Stimulated activated CD8-positive, alpha-beta memory T cell treated with anti-CD3 and anti-CD28 coated beads, Interleukin-4, amount 100 ng/mL, for 1 hour (primary cell): ENCODE measurements at places on chromosomes 5 and 9.
A peak's percentile ranks its signal among the peaks of the same experiment; 100 is the strongest.

DNA sequence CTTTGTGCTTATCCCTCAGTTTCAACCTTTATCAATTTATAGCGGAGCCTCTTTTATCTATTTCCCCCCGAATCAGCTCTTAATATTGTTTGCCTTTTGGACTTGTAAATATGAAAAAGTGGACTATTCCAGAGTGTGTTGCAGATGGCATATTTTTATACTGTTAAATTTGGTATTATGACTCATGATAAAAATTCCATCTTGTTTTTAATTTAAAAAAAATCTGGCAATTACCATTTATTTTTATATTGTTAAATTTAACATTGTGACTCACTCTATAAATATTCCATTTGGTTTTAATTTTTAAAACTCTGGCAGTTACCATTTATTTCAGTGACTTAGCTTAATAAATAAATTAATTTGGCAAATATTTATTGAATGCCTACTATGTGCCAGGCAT, 37.5 kb downstream of the RBM27 start:
- no peak for DNase-seq

GRCh38 chr5:72480841-72481240, 26.4 kb downstream of the ZNF366 start:
- no peak for DNase-seq

DNA sequence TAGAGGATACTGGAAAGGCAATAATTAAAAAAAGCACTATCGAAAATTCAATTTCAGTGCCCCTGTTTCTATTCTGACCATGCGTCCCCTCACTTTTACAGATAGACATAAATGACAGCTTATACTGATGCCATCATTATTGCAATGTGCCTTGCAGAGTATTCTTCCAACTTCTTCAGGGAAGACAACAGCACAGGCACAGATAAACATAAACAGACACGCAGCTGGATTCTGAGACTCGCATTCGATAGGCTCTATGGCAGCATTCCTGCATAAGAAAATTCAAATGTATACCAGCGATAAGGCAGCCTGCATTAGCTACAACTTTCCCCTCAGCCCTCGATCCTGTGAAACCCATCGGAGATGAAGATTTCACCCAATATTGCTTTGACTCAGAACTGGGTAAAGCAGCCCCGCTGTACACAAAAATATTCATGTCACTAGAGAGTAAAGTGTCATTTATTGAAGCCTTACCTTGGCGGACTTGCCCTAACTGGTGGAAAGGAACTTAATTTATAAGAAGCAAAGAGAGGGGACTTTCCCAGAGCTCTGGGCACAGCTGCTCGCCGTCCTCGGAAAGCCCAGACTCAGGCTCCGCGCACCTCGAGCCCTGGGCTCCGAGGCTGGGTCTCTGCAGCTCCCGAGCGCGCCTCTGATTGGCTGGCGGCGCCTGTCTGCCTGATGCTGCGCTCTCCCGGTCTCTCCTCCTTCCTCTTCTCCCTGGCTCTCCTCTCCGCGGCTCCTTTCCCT, at the start of gene CDH18:
Gene CDH18 (minus strand): TSS at position 589 of the 750 bp plus-strand sequence. CDS start 149,214 bp downstream, outside the sequence.
- no peak for DNase-seq

DNA sequence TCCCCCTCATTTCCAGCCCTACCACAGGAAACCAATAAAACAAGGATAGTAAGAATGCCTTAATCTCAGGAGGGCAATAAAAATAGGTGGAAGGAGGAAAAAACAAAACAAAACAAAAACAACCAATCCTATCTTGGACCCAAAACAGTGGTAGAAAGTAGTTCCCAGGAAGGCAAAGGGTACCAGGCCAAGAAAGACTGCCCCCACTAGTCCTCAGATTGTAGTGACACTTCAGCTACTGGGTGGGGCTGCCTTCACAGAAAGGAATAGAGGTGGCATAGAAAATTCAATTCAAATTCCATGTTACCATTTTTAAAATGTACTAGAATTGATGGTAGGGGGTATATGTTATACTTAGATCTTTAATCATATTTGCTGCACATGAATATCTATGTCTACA, 59.3 kb downstream of the DPYSL3 start:
- DNase-seq = no peak

DNA sequence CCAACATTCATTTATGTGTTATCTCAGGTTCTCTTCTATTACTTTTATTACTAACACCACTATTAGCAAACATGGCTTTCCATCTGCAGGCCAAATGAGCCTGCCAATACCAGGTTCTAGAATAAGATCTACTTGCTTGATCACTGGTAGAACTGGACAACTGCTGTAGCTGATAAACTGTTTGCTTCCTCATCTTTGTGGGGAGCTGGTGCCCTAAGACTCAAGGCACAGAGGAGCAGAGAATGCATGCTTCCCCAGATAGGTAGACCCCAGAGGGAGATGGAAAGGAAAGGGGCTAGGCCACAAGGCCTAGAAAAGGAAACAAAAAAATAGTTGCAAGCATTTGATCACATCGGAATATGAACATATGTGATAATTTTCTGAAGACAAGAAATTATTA, 30.7 kb upstream of the AUH start:
- no peak for DNase-seq

DNA sequence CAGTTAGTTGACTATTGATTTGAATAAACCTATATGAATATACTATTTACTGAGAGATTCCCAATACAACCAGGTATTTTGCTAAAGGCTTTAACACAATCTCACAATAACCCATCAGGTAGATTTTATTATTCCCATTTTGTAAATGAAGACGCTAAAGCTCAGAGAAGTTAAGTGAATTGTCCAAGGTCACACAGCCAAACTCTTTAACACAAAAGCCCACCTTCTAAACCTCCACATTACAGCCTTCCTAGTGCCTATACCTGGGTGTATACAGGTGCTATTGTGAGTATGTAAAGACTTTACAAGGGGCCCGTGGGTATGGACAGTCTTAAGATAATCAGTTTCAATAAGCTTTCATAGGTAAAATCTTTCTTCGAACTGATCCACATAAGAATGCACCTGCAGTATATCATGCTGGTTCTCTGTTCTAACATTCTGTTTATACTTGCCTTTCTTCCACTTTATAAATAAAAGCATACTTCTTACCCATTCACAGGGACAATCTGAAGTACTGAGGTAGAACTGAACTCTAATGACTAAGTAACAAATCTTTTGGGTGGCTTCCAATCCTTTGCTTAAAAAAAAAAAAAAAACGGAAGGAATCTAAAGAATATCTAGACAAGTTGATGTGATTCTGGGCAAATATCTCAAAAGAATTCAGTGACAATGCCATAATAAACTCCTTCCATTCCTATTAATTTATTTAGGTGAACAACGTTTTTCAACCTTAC, 59.1 kb downstream of the PJA2 start:
- DNase-seq = no peak

DNA sequence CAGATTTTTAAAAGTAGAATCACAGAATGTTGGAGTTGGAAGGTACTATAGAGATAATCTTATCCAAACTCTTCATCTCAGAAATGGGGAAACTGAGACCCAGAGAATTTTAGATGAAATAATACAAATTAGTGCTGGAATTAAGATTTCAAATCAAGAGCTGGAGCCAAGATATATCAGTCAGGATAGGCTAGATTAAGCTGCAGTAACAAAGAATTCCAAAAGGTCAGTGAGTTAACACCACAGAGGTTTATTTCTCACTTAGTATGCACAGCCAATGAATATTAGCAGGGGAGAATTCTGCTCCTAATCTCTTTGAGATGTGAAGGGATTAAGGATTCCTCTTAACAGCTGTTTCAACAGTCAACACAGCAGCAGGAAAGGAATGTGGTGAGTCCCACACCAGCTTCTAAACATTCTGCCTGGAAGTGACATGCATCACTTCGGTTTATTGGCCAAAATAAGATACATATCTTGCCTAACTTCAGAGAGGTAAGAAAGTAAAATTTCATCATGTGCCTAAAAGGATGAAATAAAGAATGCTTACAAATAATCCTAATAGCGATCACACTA, 136.8 kb downstream of the FRMD3 start:
- no peak for DNase-seq

DNA sequence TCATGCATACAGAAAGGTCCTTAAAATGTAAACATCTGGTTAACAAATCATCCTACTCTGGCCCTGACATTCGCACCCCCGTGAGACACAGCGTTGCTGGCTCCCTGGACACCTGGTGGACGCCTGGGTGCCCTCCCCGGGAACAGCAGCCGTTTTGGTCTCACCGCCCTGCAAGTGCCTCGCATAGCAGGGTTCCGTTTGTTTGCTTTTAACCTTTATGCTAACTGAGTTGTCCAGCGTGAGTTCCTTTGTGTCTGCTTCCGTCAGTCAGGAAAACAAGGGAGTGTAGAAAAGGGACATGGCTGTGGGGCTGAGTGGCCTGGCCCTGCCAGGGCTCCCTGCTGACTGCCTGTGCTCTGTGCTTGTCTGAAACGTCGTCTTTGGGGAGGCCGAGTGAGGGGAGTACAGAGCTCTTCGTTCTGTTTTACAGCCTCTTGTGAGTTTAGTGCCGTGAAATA, 91.8 kb upstream of the CACNA1B start:
- no peak for DNase-seq

GRCh38 chr5:170920196-170920595, 58.4 kb downstream of the RANBP17 start:
- DNase-seq = no peak

GRCh38 chr5:108953940-108954339, 206.2 kb downstream of the FER start:
- DNase-seq = no peak

GRCh38 chr5:171330021-171330420, 21.0 kb downstream of the TLX3 start:
- DNase-seq = no peak

- DNase-seq = peak; percentile 15
Observed at GRCh38 chr5:175444060-175444904, at the start of gene DRD1. DRD1 (minus strand) TSS chr5:175444182; CDS start chr5:175443099, 1,083 bp downstream.

DNA sequence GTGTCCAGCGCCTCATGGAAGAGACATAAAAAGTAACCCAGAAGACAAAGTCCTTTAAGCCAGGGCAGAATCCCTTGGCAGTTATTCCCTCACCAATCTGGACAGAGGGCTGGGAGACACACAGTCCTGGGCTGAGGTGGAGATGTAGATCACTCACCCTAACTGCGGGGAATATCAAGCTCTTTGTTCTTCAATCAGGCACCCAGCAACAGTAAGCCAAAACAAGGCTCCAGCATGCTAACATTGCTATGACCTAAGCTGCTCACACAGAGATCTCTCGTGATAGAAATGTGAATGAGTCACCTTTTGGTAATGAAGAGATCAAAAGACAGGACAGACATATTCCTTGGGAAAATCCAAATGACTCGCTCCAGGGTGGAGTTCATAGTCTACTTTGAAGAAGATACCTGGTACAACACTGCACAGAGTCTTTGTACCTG, 101.3 kb downstream of the FBN2 start:
- no peak for DNase-seq

GRCh38 chr9:121308765-121309164, 40.8 kb downstream of the GSN start:
- no peak for DNase-seq

DNA sequence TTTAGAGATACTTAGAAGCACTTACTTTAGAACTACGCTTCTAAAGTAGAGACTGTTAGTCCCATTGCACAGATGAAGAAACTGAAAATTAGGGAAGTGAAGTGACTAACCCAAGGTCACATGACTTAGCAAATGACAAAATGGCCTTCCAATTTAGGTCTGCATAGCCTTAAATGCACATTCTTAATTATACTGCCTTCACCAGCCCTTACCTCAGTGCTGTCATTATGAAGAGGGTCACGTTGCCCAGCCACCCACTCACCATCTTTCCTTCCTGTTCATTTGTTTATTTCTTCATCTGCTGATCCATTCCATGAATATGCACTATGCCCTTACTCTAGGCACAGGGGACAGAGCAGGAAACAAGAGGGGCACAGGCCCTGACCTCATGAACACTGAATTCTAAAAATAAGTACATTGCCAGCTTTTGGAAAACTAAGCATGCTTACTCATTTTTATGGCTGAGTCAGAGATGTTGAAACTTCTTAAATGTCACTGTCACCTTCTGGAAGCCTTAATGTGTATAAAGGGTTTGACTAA, 8.6 kb downstream of the HAVCR2 start:
- DNase-seq = no peak

GRCh38 chr9:13629067-13629466, 349.6 kb upstream of the MPDZ start:
- DNase-seq = no peak

DNA sequence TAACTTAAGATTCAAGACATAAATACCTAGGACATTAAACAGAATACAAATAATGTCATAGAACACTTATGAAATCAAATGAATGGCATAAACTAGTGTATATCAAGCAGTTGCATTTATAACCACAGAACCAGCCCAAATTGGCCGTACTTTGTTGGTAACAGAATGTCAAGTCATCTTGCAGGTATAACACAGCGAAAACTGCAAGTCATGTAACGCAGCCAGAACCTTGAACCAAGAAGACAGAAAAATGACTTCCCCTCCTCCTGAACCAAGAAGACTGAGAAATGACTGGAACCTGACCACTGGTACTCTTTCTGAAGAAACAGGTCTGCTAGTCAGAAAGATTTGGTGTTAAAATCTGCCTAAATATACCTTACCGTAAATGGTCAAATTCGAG, 38.9 kb downstream of the ANKRD31 start:
- DNase-seq = no peak

DNA sequence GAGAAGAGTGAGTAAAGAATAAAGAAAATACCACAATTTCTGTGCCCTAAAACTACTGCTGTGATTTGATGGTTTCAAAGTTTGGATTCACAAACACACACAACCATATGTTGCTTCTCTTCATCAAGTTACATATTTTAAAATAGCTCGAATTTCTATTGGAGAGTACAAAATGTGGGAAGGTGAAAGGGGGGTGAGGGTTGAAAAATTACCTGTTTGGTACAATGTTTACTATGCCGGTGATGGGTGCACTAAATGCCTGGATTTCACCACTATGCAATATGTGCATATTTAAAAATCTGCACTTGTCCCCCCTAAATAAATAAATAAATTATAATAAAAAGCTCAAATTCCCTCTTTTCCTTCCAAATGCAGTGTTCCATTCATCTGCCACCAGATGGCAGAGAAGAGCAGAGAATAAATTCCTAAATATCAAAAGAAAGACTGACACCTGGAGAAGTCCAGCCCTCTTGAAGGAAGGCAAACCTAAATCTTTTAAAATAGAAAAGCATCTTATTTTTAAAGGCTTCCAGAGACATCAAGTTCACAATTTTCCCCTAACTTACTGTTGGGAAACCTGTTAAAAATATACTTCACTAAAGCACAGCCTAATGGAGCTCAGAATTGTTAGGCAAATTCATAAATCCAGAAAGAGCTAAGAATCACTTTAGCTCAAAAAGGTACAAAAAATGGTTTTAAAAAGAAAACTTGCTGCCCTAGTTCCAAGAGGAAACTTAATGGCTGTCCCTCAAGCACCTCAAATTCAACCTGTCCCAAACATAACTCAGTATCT, 24.8 kb upstream of the HNRNPA0 start:
- DNase-seq = no peak

GRCh38 chr5:159971931-159972461, 36.9 kb upstream of the TTC1 start:
- DNase-seq = no peak

DNA sequence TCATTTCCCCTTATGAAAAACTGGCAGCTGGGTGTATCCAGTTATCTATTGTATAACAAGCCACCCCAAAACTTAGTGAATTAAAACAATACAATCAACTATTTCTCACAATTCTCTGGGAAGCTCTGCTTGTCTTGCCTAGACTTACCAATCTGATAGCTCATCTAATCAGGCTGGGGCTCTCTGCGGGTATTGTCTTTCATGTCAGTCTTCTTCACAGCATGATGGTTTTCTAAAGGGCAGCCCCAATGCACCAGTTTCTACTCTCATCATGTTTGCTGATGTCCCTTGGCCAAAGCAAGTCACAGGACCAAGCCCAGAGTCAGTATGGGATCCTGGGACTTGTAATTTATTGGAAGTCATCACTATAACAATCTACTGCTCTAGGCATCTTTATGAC, 433.5 kb downstream of the KIAA0825 start:
- no peak for DNase-seq
